Stimulated activated CD8-positive, alpha-beta memory T cell treated with anti-CD3 and anti-CD28 coated beads, Interleukin-7, amount 100 ng/mL, for 24 hours (primary cell): ENCODE measurements at places on chromosomes 1 and 21.

GRCh38 chr1:162680419-162681121 is 48.3 kb downstream of the DDR2 start:
- DNase-seq = no peak

DNA sequence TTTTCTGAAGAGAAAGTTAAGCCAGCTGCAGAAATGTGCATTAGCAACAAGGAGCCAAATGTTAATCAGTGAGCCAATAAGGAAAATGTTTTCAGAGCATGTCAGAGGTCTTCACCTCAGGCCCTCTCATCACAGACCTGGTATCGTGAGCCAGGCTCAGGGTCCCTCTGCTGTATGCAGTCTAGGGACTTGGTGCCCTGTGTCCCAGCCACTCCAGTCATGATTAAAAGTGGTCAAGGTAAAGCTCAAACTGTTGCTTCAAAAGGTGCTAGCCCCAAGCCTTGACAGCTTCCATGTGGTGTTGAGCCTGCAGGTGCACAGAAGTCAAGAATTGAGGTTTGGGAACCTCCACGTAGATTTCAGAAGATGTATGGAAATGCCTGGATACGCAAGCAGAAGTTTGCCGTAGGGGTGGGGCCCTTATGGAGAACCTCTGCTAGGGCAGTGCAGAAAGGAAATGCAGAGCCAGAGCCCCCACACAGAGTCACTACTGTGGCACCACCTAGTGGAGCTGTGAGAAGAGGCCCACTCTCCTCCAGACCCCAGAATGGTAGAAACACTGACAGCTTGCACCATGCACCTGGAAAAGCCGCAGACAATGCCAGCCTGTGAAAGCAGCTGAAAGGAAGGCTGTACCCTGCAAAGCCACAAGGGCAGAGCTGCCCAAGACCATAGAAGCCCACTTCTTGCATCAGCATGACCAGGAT is 1128.7 kb downstream of the AMY1C start:
- DNase-seq = no peak

- no peak for DNase-seq
Measured at GRCh38 chr1:67040405-67040804, 13.5 kb downstream of the SLC35D1 start.

DNA sequence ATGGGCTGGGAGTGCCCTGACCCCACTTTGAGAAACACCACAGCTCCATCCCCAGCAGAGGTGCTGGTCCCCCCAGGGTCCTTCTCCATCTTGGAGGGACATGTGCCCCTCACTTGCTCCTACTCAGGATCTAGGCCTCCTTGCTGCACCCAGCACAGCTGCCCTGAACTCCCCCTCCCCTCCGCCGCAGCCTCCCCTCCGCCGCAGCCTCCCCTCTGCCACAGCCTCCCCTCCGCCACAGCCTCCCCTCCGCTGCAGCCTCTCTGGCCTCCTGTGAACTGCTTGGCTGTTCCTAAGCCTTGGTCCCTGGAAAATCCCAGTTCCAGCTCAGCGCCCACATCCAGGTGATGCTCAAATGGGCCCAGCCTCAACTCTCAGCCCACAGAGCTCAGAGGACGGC is 15.9 kb upstream of the TSPEAR start:
- no peak for DNase-seq

DNA sequence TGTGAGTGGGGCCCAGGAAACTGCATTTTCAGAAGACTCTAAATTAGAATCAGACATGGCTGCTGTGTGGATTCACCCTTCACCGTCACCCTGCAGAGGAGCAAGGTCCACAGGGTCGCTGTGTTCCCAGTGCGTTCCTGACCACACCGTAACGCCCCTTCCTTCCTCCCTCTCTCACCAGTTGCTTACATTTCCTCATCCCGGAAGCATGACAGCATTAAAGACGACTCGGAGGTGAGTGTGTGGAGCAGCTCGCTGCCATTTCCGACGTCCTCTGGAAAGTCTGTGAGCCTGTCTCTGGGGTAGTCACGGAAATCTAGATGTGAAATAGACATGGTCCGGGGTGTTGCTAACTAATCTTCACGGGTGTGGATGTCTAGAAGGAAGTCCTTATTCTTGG is 45.9 kb downstream of the FAAP20 start:
- DNase-seq = no peak

- no peak for DNase-seq
Measured at GRCh38 chr21:42346441-42346840, 4.4 kb downstream of the TFF2 start.

GRCh38 chr1:109502364-109502851 is 7.1 kb downstream of the AMIGO1 start:
- no peak for DNase-seq

- DNase-seq = no peak
Measured at GRCh38 chr1:112575154-112575804, 43.7 kb downstream of the ST7L start.

GRCh38 chr1:200527670-200528069 is 92.9 kb downstream of the KIF14 start:
- no peak for DNase-seq

DNA sequence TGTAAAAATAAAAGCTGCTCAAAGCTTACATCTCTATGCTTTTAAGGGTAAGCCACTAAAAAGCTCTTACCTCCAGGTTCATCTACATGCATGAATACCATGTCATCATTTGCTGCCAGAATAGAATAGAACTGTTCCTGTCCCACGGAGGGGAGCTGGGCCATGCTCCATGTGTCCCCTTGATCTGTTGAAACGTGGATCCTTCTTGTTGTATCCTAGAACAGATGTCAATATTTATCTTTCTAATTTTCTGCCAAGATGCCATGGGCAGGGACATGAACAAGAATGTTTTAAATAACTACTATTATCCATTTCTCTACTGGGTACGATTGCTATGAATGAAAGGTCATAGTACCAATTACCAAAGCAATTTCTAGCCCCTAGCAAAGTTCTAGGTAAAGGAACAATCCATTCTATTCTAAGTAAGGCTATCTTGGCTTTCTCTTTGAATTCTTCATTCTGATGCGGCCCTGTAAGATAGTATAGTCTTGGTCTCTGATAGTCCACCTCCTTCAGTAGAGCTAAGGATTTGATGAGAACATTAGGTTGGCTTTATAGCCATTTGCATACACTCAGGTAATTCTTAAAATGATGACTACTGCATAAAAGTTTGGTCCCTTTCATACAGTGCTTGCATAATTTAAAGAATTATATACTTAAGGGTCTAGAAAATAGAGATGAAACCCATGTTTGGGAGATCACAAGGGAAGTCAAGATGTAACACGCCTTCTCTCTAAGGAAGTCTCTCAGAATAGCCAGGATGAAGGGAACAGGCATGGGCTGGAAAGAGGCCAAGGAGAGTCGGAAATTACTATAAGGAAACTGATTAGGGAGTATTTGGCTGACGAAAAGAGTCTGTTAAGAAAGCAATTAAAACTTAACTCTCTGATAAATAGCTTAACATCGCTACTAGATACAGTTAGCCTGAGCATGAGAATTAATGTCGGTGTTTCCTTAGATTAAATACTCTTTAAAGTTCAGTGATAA is 35.4 kb upstream of the MYBPHL start:
- DNase-seq = no peak
